ENCODE measurements at places on chromosomes 1 and 21.

- DNase-seq, result peak; percentile 9
Measured at GRCh38 chr1:147273409-147274336, 31.2 kb downstream of the CHD1L start.

- DNase-seq, result no peak
Measured at GRCh38 chr1:17016317-17016661, 4.6 kb upstream of the ATP13A2 start.

GRCh38 chr21:43208561-43209332 lies 39.9 kb downstream of the CRYAA start:
- DNase-seq, result no peak

DNA sequence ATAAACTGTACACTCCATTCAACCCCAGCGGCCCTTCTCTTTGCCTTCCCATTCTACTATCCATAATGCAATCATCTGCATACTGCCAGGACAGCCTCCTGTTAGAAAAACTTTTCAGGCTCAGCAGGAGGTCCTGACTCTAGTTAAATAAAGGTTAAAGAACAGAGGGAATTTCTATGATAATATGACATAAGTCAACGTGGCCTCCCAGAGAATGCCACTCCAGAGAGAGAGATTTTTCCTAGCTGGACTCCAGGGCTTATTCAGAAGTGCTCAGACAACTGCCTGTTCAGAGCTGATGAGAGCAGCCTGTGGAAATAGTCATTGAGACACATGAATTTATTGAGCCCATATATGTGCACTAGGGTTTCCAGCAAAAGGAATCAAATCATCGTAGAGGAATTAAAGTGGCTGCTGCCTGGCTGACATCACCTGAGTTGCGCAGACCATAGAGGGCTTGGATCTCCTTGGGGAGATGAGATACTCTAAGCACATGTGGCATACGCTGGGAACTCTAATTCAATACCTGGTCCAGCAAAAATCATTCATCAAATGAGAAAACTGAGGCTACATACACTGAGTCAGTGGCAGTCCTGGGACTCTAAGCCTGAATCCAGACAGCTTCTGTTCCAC lies 736.2 kb downstream of the PTPRU start:
- no peak for DNase-seq

DNA sequence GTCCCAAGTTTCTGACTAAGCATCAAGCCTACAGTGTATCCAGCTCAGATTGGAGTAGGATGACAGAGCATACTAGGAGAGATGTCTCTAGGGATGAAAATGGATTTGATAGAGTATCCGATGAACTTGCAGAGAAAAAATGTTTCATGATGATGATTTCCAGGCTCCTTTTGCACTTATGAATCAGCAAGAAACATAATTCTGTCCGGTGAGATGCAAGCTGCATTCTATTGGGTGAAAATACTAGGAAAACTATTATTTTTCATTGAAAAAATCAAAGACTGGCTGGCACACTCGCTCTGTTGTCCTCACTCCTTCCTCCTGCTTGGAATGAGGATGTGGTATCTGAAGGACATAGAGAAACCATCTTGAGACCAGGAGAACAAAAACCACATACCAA lies 35.4 kb upstream of the RAB3GAP2 start:
- no peak for DNase-seq

DNA sequence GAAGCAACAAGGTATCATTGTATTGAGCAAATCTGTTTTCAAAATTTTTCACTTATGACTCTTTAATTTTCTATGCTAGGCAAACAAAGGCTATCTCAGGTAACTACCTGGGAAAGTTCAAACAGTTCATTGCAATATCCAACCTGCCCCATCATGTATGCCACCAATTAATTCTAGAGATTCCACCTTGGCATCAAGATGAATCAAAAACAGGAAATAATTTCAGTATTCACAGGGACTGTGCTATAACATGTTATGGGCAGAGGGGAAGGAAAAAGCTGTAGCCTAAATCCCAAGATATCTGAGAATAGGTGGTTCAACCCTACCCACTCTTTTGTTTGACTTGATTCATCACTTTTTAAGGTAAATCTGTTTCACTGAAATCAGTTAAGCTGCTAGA lies 67.5 kb upstream of the SH3GLB1 start:
- no peak for DNase-seq

All from iPS DF 6.9 (cell line).